ENCODE measurements at places on chromosomes 5 and 9.

GRCh38 chr9:131873891-131874440, 134.1 kb upstream of the RAPGEF1 start:
- DNase-seq = no peak

GRCh38 chr5:124162767-124163532, 583.5 kb downstream of the ZNF608 start:
- DNase-seq = no peak

DNA sequence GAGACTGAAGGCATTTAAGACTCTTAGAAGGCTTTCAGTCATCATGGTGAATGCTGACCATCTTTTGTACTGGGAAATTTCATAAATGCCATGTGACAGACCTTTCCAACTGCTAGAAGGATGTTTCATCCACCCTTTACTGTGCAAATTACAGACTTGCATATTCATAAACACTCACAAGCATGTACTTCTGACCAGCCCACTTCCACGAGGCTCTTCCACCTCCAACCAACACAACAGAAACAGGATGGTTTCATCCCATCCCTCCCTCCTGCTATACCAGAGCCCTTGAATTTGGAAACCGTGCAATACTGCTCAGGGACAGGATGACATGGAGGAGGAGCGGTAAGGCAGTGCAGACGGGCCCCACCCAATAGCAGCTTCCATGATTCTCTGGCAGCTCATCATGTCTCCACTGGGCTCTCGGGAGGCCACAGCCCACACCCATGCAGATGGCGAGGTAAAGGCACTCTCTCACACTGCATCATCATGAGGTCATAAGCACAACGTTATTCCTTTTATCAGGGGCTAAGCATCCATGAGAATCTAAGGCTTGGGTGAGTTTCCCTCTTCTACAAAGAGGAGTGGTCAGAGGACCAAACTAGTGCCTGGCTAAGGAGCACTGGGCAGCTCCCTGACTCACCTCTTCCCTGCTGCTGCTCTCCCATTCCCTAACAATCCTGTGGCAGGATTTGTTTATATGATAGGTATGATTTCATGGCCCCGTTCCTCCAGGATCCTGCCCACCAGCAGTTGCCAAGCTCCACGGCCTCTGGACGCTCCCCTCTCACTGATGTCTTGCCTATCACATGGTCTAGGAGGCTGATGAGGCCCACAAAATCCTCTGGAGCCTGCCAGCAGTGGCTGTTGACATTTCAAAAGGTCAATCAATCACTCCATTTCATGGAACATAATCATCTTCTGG, 94.4 kb upstream of the FSTL4 start:
- no peak for DNase-seq

DNA sequence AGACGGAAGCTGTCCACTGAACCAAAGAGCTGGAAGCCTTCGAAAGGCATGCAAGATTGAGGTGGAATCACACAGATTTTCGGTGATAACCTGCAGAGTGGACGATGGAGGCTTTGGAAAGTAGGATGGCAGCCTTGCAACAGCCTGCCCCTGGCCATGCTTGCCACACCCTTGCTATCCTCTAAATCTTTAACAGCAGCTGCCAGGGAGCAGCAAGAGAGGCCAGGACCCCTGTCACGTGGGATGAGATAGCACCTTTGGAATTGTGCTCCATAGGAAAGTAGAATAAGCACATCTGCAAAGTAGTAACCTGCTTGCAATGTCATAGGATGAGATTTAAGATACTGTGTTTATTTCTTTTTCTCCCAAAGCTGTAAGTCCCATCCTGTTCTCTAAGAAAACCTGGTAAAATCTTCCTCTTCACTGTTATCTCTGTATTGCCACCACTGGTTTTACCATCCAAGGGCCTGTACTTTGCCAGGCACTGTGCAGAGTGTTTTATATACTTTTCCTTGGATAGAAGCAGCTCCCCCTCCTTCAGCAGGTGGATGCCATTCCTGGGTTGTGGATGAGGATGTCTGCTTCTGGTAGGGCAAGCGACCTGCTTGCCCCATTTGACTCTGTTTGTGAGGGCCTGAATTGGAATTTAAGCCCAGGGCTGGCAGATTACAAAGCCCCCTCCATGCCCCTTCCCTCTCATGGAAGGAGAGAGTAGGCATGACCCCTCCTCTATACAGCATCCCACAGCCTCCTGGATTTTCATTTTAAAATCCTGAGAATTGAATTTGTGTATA, 10.1 kb downstream of the TRIO start:
- DNase-seq = no peak

- no peak for DNase-seq
Observed at GRCh38 chr5:45252978-45253377, 443.2 kb downstream of the HCN1 start.

DNA sequence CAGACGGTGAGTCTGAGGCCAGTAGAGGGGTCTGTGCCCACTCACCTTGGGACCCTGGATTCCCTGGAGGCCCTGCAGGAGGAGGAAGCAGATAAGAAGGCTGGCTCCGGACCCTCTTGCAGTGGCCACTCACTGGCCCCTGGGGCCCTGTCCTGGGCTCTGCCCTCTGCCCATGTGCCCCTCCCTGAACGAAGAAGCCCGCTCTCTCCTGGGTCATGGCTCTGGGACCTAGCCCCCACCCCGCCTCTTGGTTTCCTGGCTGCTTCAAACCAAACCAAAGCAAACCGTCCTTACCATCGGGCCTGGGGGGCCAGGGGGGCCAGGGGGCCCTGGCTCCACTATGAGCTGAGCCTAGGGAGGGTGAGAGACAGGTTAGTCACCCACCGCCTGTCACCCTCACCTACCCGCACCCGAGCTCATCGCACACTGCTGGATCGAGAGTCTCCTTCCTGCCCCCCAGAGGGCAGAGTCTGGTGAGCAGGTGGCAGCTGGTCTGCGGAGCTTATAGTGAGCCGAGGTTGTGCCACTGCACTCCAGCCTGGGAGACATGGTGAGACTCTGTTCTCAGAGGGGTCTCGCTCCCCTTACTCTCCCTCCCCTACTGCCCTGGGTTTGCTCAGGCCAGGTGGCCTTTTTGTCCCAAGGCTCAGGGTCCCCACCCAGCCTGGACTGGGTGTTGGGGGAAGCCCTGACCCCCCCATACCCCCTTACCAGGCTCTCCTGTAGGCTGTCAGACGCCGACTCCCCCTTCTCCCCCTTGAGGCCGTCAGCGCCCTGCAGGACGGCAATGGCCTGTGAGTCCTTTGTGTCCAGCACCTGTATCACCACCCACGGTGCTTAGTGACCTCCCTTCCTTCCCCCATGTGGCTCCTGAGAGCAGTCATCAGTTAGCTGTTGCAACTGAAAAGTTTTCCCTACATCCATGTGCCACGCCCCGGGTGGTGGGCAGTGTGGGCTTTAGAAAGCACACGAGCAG, 15.2 kb upstream of the PHYKPL start:
- no peak for DNase-seq

- DNase-seq = no peak
Observed at GRCh38 chr9:18360005-18360404, 113.9 kb upstream of the ADAMTSL1 start.

DNA sequence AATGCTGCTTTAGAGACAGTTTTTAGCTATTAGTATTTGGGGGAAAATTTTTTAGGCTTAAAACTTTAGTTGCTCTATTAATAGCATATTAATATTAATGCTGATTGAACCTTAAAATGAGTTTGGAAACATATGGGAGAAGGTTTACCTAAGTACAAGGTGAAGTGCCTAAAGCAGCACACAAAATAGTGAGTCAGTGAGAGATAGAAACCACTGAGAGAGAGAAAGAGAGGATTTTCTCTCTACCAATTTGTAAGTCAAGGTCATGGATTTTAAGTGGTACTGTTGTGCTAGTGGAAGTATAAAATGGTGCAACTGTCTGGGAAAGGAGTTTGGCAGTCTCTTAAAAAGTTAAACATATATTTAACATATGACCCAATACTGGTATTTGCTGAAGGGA, 64.9 kb downstream of the MARCHF3 start:
- DNase-seq = no peak

GRCh38 chr5:136809382-136809781, 444.0 kb upstream of the TRPC7 start:
- no peak for DNase-seq

DNA sequence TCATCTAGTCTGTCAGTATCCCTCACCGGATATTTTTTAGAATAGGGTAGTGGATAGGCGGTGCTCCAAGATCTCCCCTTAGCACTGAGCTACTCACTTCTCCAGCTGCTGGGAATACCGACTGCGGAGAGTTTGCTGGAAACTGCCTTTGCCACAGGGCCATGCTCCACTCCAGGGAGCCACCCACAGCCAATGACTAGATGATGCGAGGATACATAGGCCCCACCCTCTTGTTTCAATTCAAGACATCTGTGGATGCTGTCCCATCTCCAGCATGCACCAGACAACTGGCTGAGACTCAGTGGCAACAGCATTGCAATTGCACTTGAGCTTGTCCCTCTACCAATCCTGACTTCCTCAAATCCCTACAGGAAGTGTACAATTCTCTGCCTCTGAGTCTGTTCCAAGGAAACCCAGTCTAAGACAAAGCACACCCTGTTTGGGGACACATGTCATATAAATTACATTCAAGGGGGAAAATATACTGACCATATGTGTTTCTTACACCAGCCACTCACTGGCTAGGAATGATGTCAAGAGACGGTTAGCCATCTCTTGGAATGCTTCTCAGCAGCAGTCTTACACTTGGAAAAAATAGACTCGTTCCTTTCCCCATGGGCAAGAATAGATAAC, 312.6 kb upstream of the KIF2A start:
- DNase-seq = no peak

DNA sequence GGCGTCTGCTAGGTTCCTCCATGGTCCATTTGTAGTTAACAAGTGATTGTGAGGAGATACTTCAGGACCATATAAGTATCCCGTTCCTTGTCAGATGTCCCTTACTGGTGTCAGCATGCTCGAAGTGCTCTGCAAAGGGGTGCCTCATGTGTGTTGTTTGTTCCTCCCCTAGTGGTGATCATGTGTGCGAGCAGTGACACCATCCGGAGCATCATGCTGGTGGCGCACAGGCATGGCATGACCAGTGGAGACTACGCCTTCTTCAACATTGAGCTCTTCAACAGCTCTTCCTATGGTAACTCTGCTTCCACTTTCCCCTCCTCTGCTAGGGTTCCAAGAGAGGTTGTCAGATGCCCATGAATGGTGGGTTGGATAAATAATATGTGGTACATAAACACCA, 13.4 kb downstream of the NPR3 start:
- no peak for DNase-seq

- no peak for DNase-seq
Observed at GRCh38 chr5:97133101-97133500, 9.3 kb downstream of the LIX1 start.

GRCh38 chr9:99736291-99736690, 85.4 kb upstream of the NR4A3 start:
- no peak for DNase-seq

GRCh38 chr5:149735066-149735465, 5.0 kb downstream of the PPARGC1B start:
- DNase-seq = no peak

- DNase-seq = no peak
Observed at GRCh38 chr9:119343059-119343990, 25.9 kb downstream of the BRINP1 start.

DNA sequence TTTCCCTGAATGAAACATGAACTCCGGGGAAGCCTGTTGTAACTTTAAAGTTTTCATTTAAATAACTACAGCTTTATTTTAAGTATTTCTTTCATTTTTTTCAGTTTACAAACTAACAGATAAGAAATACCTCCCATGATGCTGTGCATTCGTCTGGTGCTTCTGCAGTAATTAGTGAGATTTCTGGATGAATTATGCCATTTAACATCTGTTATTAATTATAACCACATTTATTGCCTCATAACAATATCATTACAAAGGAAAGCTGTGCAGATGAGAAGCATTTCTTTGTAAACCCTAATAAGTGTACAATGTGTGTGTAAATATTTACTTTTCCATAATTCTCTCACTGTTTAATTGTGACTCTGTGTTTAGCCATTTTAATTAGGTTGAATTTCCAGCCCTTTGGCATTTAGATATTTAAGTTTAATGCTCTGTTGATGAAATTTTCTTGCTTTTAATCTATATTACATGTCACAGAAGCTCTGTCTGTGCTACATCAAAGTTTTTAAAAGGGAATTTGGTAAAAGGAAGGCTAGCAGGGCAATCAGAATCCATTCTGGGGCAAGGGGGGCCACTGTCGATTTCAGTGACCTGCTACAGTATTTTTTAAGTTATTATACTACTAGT, 418.0 kb downstream of the SPATA31D1 start:
- no peak for DNase-seq

DNA sequence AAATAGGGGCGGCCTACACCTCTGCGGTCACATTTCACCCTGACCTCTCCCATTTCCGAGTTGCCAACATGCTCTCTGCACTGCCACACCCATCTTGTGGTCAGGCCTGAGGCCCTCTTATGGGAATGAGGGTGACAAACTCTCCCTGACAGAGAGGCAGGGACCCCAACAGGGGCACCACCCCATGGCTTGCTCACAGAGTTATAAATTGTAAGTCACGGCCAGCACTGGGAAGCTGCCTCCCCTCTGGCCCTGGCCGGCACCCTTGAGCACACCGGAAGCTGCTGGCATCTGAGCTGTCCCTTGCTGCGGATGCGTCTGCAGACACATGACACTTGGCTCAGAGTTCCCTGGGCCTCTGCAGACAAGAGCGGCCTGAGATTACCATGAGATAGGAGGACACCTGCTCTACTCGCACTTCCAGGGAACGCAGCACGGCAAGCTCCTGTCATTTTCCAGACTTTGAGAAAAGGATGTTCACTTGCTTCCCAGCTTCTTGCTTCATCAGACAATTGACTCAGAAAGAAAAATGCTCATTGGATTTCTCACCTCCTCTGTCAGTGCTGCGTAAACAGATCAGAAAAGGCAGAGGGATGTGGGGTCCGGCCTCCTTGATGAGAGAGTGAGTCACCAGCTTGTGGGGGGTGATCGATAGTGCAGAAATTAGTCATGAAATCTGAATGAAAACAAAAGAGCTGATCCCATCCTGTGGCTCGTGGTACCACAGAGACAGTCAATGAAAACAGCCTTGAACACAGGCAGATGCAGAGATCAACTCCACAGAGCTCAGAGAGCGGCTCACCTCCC, 269.8 kb downstream of the SYK start:
- no peak for DNase-seq

- no peak for DNase-seq
Observed at GRCh38 chr5:13581132-13581531, 363.4 kb downstream of the DNAH5 start.

DNA sequence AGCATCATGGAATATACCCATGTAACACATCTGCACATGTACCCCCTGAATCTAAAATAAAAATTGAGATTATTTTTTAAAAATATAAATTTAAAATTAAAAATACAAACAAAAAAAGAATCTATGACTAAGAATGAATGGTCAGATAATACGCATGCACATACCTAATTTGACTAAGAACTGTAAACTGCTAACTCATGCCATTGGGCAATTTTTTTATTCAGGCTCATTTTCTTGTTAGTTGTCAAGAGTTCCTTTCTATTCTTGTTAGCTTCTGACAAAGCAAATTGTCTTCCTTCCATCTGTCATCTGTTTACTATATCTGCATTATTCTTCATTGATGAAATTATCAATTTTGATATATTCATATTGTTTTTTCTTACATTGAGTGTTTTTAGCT, 69.5 kb upstream of the HAND1 start:
- DNase-seq = no peak

DNA sequence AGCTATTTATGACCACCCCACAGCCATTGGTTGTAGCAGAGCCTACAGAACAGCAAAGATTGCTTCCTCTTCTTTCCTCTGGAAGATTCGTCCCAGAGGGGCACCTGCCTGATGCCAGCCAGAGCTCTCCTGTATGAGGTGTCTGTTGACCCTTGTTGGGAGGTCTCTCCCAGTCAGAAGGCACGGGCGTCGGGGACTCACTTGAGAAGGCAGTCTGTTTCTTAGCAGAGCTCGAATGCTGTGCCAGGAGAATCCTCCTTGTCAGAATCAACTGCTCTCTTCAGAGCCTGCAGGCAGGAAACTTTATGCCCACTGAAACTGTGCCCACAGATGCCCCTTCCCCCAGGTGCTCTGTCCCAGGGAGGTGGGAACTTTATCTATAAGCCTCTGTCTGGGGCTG, 479.5 kb upstream of the IZUMO3 start:
- no peak for DNase-seq

All from stimulated activated CD8-positive, alpha-beta memory T cell treated with anti-CD3 and anti-CD28 coated beads, Interleukin-4, amount 100 ng/mL, for 1 hour (primary cell).